SK-N-SH (cell line): ENCODE measurements at places on chromosomes 6 and 20. TPM values are rescaled to one million over a fixed set of nuclear protein-coding genes. Genes with fewer than 3 reads are reported as not detected.

The GINS1 gene
- 5.1 and 5.8 TPM in 2 replicates for polyA plus RNA-seq

The PSORS1C2 gene
- not detected in 2 replicates for polyA plus RNA-seq

The LGSN gene
- not detected in 2 replicates for polyA plus RNA-seq

DNA sequence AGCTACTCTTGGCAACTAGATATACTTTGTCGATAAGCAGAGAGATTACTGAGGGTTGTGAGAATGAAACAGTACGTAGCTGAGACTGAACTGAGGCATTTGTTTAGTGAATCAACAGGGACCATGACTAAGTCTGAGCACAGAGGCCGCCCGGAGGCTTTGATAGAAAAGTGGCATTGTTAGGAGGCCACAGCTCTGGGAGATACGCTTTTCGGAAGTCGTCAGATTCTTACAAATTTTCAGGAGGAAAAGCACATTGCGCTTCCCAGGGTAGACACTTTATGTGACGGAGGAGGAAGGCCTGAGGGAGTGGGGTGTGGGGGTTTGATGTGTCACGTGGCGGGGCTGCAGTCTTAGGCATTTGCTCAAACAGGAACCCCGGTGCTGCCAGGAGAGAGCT is 69.4 kb downstream of the PSMG4 start:
- no peak overlapping the region for H3K27ac ChIP-seq
- DNase-seq, result no peak
- H3K27me3 ChIP-seq, result peaks cover 37% of the 10 kb centered on the region
- peaks cover 11% of the 10 kb centered on the region; the same call in 1 of the 2 replicates for H3K4me1 ChIP-seq
- no peak overlapping the region for H3K4me3 ChIP-seq

- H3K27ac ChIP-seq, result no peak overlapping the region
- no peak overlapping the region for H3K4me3 ChIP-seq
- no peak for DNase-seq
- no peaks in the 10 kb centered on the region for H3K4me1 ChIP-seq
- H3K36me3 ChIP-seq, result no peaks in the 10 kb centered on the region
- no peaks in the 10 kb centered on the region for H3K27me3 ChIP-seq
Measured at GRCh38 chr20:48189181-48189580, 403.9 kb upstream of the SULF2 start.

- no peaks in the 10 kb centered on the region for H3K36me3 ChIP-seq
- H3K4me1 ChIP-seq, result peaks cover 24% of the 10 kb centered on the region
- H3K27me3 ChIP-seq, result no peaks in the 10 kb centered on the region
- H3K4me3 ChIP-seq, result no peak overlapping the region
- H3K27ac ChIP-seq, result no peak overlapping the region
Measured at GRCh38 chr6:15476631-15477380, 186.0 kb downstream of the DTNBP1 start.

GRCh38 chr6:156525541-156525940 is 251.6 kb upstream of the ARID1B start:
- H3K4me3 ChIP-seq, result no peak overlapping the region
- no peaks in the 10 kb centered on the region for H3K36me3 ChIP-seq
- H3K27me3 ChIP-seq, result no peaks in the 10 kb centered on the region

DNA sequence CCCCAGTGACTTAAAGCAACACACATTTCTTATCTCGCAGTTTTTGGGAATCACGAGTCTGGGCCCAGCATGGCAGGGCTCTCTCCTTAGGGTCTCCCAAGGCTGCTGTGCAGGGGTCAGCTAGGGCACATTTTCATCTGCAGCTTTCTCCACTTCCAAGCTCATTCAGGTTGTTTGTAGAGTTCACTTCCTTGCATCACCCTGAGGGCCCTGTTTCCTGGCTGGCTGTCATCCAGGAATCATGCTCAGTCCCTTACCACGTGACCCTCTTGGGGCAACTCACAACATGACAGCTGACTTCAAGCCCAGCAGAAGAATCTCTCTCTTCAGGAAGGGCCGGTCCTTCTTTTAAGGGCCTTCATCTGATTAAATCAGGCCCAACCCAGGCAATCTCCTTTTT is 21.3 kb downstream of the SNAP25 start:
- DNase-seq, result no peak
- no peak overlapping the region; the same call in 1 of the 2 replicates for H3K27ac ChIP-seq
- peaks cover 4% of the 10 kb centered on the region; the same call in 1 of the 2 replicates for H3K36me3 ChIP-seq
- H3K4me3 ChIP-seq, result no peak overlapping the region
- H3K27me3 ChIP-seq, result no peaks in the 10 kb centered on the region

DNA sequence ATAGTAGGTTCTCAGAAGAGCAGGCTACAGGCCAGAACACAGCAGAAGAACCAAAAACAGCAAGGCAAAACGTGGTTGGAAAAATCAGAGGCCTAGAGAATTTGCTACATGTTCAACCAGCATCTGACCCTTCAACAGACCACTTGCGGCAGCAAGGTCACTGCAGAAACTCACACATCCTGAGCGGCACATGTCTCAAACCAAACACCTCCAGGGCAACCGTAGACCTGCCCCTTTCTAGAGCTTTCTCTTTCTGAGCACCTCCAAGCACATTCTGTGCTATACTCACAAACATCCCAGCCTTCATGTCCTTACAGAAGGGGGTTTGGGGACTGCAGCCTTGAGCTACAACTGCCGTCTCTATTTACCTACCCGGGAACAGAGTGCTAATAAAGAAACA is 52.6 kb downstream of the GFOD1 start:
- H3K27me3 ChIP-seq, result no peaks in the 10 kb centered on the region
- H3K4me1 ChIP-seq, result no peaks in the 10 kb centered on the region
- DNase-seq, result no peak
- H3K4me3 ChIP-seq, result no peak overlapping the region
